ENCODE measurements at places on chromosomes 7 and 10.

DNA sequence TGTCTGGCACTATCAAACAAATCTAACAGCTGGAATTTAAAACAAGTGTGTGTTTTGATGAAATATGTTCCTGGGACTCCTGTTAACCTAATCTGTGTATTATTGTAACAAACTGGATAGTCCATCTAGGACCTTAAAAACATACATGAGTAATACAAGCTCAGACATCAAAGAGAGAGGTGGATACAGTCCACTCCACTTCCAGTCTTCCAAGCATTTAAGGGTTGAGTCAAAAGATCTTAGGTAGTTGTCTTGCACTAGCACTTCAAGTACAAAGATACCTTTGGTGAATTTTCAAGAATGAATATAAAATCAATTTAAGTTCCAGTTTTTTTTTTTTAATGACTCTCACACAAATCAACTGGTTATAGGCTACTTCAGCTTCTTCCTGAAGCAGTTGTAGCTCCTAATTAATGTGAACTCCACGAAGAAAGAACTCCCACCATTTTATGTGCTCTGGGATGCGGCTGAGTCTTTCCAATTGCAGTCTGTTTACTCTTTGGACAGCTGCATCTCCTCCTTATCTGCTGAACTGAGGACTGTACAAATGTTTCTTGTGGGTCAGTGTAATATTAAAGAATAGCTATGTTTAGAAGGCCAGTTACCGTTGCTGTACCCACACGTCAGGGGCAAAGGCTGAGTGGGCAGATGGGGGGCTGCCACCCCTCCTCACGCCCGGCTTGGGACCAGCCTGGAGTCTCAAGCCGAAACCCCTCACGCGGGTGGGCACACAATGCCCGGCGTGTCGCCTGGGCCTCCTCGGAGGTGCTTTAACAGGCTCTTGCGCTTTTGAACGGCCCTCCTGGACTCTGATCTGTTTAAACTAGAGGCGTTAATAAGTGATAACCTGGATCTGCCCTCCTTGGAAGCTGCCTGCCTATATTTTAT lies 2.9 kb upstream of the IGF2BP3 start:
- no peak for DNase-seq

GRCh38 chr7:96238976-96239766 lies 82.7 kb downstream of the SLC25A13 start:
- DNase-seq: no peak

- no peak for DNase-seq
These were observed 167.2 kb downstream of the SLIT1 start for GRCh38 chr10:97018251-97019212.

DNA sequence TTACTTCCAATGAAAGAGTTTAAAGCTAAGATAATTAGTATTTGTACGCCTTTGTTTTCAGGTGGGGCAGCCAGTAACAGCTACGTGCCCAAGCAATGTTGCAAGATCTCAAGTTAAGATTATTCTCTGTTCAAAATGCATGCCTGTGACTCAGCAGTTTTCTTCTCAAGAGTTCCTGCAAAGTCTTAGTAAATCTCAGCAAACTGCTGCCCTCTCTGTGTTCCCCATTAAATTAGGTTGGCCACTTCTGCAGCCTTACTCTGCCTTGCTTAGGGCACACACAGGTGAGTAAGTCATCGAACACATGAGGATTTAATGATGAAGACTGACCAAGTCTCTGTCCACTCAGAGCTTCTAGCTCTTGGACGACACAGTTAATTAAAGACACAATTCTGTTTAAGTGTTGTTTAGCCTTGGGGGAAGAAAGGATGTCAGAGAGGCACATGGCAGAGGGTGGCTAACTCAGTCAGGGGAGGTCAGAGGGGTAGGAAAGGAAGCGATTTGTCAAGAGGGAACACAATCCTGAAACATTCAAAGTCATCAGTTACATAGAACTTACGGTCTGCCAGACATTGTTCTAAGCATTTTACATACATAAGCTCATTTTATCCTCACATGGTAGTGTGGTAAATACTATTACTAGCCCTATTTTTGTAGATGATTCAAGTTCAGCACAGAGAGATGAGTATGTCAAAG lies 20.2 kb upstream of the SLC35G1 start:
- no peak for DNase-seq

GRCh38 chr7:34747867-34748727 lies 90.1 kb downstream of the NPSR1 start:
- DNase-seq: no peak

GRCh38 chr10:104300002-104300735 lies 31.2 kb downstream of the GSTO2 start:
- no peak for DNase-seq

- DNase-seq: no peak
These were observed 31.5 kb downstream of the KCNH2 start for GRCh38 chr7:150946421-150947240.
